ENCODE measurements at places on chromosomes 2 and 18.
A peak's percentile ranks its signal among the peaks of the same experiment; 100 is the strongest.

DNA sequence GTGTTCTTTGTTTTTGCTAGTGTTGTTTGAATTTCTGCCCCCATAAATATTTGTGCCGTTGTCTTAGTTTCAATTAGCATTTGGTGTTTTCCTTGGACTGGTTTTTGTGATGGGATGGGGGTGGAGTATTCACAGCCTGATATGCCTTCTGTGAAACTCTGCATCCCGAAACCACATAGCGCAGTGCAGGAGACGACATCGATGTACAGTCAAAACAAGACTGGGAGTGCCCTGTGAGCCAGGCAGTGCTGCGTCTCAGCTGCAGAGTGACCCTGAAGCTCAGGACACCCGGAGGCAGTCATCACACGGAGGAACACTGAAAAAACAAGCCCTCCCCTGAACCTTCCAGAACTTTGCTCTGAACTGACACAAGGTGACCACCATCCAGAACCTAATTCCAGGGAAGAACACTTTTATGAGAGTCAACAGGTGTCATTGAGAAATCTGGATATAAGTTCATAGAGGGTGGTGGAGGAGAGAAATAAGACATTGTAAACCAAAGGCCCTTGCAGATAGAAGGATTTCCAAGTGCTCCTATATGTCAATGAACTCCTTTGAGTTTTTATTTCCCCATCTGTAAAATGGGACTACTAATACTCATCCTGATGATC lies 61.2 kb upstream of the CABLES1 start:
- H3K4me1 ChIP-seq, result peaks cover 5% of the 10 kb centered on the region
- no peak for DNase-seq
- no peak overlapping the region for H3K4me3 ChIP-seq
- no peaks in the 10 kb centered on the region for H3K36me3 ChIP-seq
- no peak overlapping the region for H3K27ac ChIP-seq
- H3K27me3 ChIP-seq, result no peaks in the 10 kb centered on the region

DNA sequence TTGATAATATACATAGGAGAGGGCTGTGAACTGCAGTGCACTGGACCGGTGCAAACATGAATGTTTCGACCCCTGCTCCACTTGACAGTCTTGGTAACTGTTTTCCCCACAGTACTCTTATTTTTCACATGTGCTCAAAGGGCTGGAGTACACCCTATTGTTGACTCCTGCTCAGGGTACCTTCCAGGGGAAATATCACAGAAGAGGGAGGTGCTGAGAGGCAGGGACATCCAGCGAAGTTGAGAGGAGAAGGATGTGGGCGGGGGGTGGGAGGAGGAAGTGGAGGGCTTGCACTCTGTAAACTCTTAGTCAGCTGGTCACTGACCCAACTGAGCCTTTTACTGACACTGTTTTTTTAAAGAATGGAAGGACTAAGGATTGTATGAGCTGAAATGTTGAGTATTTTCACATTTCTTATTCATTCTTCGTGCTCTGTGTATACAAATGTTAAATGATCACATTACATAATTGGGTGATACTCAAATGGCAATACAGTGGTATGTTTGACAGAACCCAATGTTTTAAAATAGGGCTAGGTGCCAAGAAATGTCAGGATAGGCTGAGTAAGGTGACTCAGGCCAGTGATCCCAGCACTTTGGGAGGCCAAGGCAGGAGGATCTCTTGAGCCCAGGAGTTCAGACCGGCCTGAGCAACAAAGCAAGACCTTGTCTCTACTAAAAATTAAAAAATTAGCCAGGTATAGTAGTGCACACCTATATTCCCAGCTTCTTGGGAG lies 10.0 kb downstream of the INPP4A start:
- DNase-seq, result no peak
- H3K27ac ChIP-seq, result peak overlapping the region; percentile 14

DNA sequence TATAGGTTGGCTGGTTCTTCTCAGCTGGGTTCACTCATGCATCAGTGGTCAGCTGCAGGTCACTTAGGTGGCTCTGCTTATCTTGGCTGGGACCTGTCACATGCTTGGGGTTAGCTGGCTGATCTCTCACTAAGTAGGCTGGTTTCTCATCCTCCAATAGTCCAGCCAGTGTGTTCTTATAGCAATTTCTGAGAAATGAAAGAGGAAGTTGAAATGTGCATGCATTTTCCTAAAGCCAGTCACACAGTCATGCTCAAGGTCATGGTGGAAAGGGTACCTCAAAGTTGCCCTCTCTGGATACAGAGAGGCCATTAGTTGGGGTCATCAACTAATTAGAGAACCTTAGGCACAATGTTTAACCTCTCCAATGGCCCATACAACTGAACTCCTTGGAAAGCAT lies 64.4 kb downstream of the KLHL29 start:
- no peak for DNase-seq
- H3K27me3 ChIP-seq, result no peaks in the 10 kb centered on the region
- no peak overlapping the region for H3K4me3 ChIP-seq
- H3K36me3 ChIP-seq, result no peaks in the 10 kb centered on the region
- H3K4me1 ChIP-seq, result no peaks in the 10 kb centered on the region

DNA sequence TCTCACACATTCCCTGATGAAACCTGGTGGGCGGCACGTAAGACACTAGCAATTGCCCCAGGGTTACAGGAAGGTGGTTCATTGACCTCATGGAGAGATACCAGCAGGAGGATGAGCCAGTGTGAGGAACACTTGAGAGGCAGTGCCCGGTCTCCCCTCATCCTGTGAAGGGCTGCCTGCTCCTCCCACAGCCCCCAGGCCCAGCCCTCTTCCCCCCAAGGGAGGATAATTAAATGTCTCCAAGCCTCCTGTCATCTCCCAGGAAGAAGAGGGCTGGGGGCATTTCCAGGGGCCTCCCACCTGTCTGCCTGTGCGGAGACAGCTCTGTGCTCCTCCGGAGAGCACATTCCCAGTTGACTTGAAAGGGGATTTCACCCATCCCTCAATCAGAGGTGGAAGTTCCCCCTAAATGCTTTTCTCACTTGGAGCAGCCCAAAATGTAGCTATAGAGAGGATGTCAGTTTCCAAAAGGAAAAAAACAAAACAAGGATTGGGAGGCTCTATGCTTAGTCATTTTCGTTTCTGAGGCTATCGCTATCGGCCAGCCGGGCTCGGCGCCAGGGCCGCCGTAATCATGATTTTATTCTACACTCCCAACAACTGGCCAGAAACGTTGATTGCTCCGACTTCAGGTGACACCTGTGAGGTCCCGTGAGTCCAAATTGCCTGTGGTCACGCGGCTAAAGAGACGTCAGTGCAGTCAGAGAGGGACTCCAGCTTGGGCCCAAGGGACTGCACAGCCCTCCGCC lies 7.1 kb downstream of the KCNF1 start:
- DNase-seq, result no peak
- peaks cover 8% of the 10 kb centered on the region for H3K27me3 ChIP-seq
- H3K4me1 ChIP-seq, result no peaks in the 10 kb centered on the region
- no peak overlapping the region for H3K4me3 ChIP-seq
- H3K27ac ChIP-seq, result no peak overlapping the region

Measured in tibial nerve (tissue), 4 donors.